ENCODE measurements at places on chromosomes 13 and 19.
A peak's percentile ranks its signal among the peaks of the same experiment; 100 is the strongest.

DNA sequence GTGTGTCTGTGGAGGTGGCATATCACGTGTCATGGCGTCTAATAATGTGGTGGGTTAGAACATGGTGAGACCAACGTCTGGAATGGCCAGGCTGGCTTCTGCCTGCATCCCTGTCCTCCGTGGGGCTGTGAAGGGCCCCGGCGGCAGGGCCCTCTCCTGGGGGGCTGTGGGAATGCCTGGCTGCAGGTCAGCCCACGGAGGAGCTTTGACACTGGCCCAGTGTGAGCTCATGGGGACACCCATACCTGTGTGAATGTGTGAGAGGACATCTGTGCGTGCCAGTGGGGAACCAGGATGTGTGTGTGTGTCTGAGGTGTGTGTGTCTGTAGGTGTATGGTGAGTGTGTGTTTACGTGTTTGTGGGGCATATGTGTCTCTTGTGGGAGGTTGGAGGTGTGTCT, 300.1 kb downstream of the TEX29 start:
- no peak for DNase-seq

GRCh38 chr13:25116044-25116443, 20.1 kb downstream of the PABPC3 start:
- DNase-seq, result no peak

- DNase-seq, result no peak
Measured at GRCh38 chr13:51588406-51588949, 4.2 kb downstream of the WDFY2 start.

DNA sequence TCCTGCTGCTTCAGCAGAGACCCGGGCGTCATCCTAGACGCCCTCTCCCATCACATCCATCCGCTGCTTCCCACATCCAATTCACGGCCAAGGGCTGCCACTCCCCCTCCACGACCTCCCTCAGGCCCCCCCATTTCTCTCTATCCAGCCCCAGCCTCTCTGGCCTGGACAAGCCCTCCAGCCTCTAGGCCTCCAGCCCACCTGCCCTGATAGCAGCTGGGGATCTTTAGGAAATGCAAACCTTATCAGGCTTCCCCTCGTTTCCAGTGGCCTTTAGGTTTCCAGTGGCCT, 51.6 kb downstream of the PEPD start:
- DNase-seq, result no peak

DNA sequence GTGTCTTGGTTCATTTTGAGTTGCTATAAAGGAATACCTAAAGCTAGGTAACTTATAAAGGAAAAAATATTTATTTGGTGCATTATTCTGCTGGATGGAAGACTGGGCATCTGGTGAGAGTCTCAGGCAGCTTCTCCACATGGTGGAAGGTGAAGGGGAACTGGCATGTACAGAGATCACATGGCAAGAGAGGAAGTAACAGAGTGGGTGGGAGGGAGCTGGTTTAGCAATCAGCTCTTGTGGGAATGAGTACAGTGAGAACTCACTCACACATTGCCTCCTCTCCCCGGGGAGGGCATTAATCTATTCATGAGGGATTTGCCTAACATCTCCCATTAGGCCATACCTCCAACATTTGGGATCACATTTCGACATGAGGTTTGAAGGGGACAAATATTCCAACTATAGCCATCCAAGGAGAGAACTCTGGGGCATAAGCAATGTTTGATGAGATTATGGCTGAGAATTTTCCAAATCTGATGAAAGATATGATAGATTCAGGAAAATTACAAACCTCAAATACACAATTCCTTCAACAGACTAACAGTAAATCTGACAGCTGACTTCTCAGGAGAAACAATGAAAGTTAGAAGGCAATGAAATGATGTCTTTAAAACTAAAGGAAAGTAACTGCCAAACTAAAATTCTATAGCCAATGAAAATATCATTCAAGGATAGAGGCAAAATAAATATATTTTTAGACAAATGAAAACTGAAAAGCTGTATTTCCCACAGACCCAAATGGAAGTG, 52.5 kb downstream of the MTUS2 start:
- DNase-seq, result no peak

DNA sequence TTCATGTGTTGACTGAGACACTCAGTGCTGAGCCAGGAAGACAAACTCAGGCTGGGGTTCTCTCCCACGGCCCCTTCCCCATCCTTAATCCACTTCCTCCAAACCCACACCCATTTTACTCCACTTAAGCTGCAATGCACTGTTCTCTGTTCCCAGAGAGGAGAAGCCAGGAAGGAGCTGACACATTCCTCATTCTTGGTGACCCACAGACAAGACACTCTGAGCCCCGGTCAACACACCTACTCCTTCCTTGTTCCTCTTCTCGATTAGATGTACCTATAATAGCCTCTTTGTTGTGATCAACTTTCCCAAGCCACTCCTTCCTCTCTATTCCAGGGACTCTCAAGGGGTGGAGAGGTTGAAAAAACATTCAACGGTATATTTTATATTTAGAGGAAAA, 47.1 kb downstream of the INSR start:
- no peak for DNase-seq

DNA sequence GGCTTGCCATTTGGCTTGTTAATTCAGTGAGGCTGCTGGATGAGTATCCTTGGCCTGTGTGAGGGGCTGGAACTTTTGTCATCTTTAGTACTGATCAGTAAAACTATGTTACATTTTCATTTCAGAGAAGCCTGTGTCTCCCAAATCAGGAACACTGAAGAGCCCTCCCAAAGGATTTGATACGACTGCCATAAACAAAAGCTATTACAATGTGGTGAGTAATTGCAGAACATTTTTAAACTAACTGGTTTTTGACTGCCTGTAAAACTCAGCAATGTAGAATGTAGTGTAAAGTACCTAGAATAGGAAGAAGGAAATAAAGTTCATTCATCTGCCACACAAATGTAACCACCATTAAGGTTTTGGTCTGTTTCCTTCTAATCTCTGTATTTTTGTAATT, 87.4 kb upstream of the TEX29 start:
- no peak for DNase-seq

GRCh38 chr13:81379183-81379582, 1038.3 kb upstream of the SPRY2 start:
- DNase-seq, result no peak

DNA sequence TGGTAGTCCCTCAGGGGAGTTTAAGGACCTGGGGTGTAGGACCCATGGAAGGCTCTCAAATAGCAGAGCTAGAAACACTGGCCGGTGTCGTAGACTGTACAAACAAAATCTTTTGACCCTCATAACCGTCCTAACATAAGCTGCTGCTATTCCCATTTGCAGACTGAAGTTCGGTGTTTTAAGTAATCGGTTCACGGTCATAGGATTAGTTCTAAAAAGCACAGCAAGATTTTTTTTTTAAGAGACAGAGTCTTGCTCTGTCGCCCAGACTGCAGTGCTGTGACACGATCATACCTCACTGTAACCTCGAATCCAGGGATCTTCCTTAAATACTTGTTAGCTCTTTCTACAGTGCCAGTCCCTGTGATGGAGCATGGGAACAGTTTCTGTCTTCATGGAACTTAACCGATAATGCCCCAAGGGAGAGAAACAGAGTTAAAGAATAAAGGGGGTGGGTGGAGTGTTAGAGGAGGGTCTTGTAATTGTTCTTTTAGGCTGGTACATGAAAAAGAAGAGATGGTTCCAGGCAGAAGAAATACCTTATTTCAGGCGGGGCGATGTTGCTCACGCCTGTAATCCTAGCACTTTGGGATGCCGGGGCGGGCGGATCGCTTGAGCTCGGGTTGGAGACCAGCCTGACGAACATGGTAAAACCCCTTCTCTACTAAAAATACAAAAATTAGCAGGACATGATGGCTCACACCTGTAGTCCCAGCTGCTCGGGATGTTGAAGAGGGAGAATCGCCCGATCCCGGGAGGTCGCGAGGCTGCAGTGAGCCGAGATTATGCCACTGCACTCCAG, 475 bp upstream of the ZC3H4 start:
- no peak for DNase-seq

GRCh38 chr19:35868172-35868822, at the start of gene APLP1:
Gene APLP1, plus strand, starts transcription at chr19:35868574. Its CDS starts 63 bp downstream, at chr19:35868637.
- DNase-seq, result peak; percentile 48

- no peak for DNase-seq
Measured at GRCh38 chr19:58218899-58219298, 9.8 kb upstream of the ZNF544 start.

DNA sequence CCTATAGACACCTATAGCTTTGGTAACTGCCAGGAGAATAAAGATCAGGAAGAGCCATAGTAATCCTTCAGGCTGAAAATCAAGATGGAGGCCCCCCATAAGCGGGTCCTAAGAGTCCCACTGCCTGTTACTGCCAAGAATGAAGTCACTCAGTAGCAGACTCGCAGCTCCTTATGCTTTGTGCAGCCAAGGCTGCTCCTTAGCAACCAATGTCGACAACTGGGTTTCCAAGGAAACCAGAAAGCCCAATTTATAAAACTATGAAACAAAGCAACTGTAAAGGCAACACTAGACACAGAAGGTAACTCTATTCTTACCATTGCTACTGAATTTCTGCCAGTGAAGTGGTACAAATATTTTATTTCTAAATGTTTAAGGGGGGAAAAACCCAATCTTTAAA, 56.5 kb downstream of the DCLK1 start:
- no peak for DNase-seq

DNA sequence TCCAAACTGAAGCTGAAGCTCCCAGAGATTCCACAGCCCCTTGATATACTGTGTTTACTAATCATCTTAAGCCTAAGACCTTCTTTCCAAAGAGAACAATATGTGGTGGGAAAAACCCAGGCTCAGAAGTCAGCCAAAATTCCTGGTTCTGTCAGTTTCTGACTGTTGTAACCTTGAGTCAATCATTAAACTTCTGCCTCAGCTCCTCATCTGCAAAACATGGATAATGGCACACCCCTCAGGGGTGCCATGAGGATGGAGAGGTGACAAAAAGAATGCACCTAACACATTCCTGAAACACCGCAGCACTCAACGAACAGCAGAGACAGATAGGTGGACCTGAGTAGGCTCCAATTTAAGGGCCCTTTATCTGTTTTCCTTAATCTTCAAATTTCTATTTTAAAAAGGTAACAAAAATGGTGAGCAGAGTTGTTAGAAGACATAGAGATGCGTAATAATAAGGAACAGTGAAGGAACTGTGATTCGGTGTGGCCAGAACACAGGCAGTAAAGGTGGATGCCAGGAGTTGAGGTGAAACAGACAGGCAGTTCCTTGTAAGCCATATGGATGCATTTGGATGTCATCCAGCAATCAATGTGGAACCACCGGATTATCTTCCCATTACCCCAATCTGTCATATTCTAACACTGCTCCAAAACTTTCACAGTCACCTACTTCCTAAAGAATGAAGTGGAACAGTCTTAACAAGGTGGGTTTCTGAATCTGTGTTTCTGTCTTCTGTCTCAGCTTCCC, 56.6 kb upstream of the DOCK9 start:
- DNase-seq, result no peak

GRCh38 chr19:34712395-34713261, 21.4 kb upstream of the ZNF181 start:
- DNase-seq, result peak; percentile 27

GRCh38 chr19:43452582-43452981, 12.8 kb downstream of the LYPD3 start:
- no peak for DNase-seq

GRCh38 chr19:40932008-40932959, 50.3 kb upstream of the CYP2A7 start:
- no peak for DNase-seq

GRCh38 chr19:33311326-33311682, 9.0 kb upstream of the CEBPA start:
- DNase-seq, result no peak

GRCh38 chr19:10258080-10258710, 6.2 kb downstream of the MRPL4 start:
- DNase-seq, result no peak

GRCh38 chr13:112446867-112447266, 70.7 kb downstream of the SPACA7 start:
- DNase-seq, result no peak

GRCh38 chr13:101757446-101758039, 305.1 kb downstream of the ITGBL1 start:
- no peak for DNase-seq

DNA sequence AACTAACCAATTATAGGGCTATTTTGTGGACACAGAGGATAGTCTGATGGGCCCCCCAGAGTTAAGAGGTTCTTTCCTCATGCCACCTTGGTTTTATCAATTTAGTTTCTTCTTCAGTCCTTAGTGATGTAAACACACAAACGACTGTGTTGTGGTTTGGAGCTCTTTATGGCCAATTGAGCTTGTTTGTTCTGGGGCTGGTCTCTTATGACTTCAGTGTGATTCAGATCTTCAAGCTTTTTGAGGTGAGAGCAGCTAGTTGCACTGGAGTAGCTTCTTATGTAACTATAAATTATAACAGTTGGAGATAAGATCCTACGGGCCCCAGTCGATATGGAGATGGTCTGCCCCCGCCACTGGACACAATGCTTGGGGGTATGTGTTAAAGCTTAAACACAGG, 22.0 kb upstream of the GJB6 start:
- no peak for DNase-seq

- DNase-seq, result no peak
Measured at GRCh38 chr13:32024750-32025149, 6.8 kb upstream of the FRY start.

- no peak for DNase-seq
Measured at GRCh38 chr13:30119476-30119875, 187.9 kb downstream of the KATNAL1 start.

- no peak for DNase-seq
Measured at GRCh38 chr19:48318286-48318987, 6.9 kb upstream of the EMP3 start.

- no peak for DNase-seq
Measured at GRCh38 chr13:91740756-91741155, 342.3 kb downstream of the GPC5 start.

DNA sequence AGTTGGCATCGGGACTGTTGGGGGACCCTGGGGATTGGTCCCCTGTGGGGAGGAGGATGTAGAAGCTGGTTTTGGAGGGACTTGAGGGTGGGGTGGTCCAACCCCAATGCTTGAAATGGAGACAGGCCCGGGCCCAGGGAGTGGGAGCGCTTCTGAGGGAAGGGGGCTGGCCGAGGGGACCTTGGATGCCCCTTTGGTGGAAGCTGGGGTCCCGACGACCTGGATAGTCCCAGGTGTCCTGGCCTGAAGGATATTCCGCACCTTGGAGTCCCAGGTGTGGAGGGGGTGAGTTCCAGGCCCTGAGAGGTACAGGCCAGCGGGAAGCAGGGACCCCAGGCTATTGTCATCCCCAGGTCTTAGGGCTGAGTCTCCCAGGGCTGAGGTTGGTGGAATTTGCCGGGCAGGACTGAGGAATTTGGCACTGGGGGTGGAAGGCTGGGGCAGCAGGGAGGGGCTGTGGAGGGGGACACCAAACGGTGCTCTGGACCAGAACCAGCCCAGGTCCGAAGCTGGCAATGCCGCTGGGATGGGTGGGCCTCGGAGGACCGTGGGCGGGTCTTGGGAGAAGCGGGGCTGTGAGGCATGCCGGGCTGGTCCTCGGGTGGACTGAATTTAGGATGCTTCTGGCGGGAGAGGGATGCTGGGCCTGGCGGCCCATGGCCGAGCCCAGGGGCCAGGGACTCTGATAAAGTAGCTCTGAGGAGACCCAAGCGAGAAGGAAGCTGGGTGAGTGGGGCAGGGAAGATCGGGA, 1.8 kb downstream of the HDGFL2 start:
- no peak for DNase-seq

GRCh38 chr13:100657881-100658315, 16.7 kb downstream of the TMTC4 start:
- DNase-seq, result no peak
